ENCODE measurements at places on chromosomes 12 and 14. TPM values are rescaled to one million over a fixed set of nuclear protein-coding genes. Genes with fewer than 3 reads are reported as not detected.

GRCh38 chr12:108595711-108596647, 1.9 kb downstream of the TMEM119 start:
- DNase-seq = no peak

DNA sequence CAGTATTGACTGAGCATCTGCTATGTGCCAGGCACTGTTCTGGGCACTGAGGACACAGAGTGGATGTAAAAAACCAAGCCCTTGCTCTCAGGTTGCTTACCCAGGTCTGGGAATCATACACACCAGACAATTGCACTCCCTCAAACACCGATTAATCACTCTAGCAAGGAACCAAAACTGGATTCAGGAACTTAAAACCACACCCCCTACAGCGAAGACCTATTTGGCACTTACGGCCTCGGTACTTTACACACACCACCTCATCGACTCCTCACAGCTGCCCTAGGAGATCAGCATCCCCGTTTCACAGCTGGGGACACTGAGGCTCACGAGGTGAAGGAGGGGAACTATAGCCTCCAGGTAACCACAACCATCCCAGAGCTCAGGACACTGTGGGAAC, 1.6 kb downstream of the GLTP start:
- no peak for DNase-seq

LRP1-AS gene
- not detected for total RNA-seq

- no peak for DNase-seq
Observed at GRCh38 chr12:95522692-95523091, 28.6 kb downstream of the USP44 start.

DNA sequence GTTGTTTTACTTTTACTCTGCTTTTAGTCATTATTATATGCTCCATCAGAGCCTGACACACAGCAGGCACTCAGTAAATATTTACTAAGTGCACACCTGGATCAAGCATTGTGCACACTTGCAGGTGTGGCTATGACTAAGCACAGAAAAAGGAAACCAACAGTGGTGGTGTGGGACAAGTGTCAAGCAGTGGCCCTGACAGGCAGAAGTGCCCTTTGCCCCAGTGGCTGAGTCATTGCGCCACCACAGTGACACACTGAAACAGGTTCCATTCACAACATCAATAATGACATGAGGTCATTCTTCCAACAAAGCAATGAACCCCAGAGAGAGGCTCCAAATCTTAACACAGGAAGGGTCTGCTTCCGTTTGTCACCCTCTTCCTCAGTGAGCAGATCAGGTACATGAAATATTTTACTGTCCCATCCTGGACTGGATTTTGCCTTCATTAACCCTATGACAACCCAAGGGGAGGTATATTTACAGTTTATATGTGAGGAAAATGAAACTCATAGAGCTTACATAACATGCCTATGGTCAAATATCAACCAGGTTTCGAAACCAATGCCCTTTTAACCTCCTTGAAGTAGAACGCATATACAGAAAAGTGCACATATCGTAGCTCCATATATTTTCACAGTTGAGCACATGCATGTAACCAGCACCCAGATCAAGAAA, 82.6 kb upstream of the GTF2A1 start:
- peak; percentile 72 for DNase-seq

DNA sequence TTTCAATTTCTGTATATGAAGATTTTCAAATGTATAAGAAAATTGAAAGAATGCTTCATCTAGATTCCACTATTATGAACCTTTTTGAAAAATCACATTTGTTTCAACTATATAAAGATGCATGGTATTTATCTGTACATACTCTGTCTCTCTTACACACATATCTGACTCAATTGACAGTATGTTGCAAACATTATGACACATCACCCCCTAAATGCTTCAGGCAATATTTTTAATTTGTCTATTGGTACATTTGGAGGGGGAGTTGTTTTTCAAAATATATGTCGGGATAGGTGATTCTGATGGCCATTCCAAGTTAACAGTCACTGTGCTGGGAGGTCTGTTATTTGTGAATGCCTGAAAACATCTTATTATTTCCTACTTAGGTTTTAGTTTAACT, 14.4 kb downstream of the PCNX1 start:
- DNase-seq = no peak

DNA sequence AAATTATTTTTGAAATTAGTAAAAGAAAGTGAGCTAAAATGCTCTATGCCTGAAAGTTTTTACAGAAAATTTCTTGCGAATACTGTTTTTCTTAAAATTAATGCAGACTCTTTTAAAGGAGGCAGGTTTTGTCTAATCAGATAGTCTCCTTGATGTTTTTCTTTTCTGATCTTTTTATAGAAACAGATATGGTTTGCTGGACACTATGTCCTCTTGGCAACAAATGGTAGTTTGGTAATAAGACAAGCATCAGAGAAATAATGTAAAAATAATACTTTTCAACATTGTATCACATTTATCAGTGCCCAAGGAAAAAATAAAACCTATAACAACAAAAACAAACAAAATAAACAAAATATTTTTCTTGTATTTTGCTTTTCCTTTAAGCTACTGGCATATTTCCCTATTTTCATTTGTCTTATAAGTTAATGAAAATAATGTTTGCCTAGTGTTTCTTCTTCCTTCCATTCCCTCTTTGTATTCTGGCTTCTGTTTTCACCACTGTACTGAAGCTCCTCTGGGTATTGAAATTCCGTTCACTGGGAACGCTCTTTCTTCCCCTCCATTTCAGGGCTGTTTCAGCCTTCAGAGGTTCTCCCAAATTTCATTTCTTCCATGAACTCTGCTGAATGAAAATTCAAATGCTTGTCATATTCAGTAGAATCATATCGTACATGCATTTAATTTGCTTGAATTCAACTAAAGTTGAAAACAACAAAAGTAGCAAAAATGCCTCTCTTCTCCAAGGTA, 115.3 kb downstream of the TRMT5 start:
- no peak for DNase-seq

DNA sequence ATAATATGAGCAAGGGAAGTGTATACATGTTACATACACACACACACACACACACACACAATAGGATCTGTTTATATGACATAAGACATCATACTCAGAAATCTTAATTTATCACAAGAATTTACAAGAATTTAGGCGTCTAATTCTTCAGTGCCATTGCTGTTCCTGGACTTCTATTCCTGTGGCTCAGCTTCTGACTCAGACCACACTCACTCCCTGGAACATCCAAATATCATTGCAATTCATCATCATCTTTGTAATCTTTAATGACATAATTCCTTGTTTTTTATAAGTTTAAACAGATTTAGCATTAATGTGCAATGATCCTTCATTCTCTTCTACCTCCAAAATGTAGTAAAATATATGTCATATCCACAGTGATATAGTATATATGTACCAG, 544.2 kb downstream of the FOXG1 start:
- DNase-seq = no peak

GRCh38 chr12:2118061-2118460, 65.3 kb downstream of the CACNA1C start:
- DNase-seq = no peak

DNA sequence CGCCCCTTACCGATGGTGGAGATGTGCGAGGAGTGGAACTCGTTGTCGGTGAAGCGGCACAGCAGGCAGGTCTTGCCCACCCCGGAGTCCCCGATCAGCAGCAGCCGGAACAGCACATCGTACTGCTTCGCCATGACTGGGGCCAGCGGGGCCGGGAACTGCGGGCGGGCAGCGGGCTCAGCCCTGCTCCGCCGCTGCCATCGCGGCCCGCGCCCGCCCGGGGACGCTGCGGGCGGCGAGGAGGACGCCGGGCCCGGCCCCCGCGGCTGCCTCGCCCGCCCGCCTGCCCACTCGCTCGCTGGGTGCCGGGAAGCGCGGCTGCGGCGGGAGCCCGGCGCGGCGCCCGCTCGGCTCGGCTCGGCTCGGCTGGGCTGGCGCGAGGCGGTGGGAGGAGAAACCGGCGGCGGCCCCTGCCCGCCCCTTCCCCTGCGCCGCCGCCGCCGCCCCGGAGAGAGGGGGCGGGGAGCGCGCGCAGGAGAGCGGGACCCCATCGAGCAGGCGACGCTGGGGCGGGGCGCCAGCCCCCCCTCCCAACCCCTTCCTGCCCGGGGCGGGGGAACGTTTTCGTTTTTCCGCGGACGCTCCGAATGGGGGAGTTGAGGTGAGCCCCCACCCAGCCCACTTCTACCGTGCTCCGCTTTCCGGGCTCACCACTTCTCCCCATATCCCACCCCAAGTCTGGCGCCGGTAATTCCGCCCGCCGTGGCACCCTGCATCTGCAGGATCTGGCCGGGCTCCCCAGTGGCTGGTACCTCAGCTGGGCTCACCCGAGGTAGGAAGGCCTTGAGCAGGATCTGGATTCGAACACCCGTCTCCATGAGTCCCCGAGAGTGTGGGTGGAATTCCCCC, at the start of gene RAB15:
RAB15 (minus strand) TSS at position 394 of the 849 bp plus-strand sequence; CDS start at position 134, 260 bp downstream.
- DNase-seq = peak; percentile 48

DNA sequence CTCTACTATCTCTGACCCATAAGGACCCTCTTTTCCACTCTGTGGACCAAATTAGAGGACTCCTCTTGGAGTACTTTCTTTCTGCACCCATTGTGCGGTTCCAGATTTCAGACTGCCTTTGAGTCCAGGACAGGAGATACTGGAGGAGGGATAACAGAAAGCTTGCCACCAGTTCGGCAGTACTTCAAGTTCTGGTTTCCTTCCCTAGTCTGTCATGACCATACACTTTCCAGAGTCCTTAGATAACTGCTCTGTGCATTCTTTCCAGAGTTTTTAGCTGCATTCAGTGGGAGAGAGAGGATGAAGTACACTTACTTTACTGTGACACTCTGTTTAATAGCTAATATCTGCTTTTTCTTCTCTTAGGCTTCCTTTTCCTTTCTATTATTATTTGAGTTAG, 54.8 kb upstream of the OSBPL8 start:
- no peak for DNase-seq

CELA1 gene
- 0.24 TPM for total RNA-seq

GRCh38 chr12:50387487-50387886, 8.9 kb downstream of the FAM186A start:
- DNase-seq = no peak

TMEM132C gene
- not detected for total RNA-seq

GRCh38 chr12:114938487-114939210, 254.7 kb upstream of the TBX3 start:
- DNase-seq = no peak

CFAP251 gene
- 1.6 TPM for total RNA-seq

DNA sequence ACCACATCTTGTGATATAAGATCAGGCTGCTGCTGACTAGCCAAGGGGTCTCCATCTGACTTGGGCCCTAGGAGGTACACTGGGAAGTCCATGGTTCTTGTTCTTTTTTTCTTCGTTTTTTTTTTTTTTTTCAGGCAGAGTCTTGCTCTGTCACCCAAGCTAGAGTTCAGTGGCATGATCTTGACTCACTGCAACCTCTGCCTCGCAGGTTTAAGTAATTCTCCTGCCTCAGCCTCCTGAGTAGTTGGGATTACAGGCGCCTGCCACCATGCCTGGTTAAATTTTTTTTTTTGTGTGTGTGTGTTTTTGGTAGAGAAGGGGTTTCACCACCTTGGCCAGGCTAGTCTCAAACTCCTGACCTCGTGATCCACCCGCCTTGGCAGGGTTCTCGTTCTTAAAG, 178.2 kb downstream of the RMST start:
- DNase-seq = no peak

RNASE1 gene
- not detected for total RNA-seq

- no peak for DNase-seq
Observed at GRCh38 chr14:76100236-76100635, 51.5 kb upstream of the GPATCH2L start.

- no peak for DNase-seq
Observed at GRCh38 chr14:90760591-90761316, 55.5 kb downstream of the TTC7B start.

DNA sequence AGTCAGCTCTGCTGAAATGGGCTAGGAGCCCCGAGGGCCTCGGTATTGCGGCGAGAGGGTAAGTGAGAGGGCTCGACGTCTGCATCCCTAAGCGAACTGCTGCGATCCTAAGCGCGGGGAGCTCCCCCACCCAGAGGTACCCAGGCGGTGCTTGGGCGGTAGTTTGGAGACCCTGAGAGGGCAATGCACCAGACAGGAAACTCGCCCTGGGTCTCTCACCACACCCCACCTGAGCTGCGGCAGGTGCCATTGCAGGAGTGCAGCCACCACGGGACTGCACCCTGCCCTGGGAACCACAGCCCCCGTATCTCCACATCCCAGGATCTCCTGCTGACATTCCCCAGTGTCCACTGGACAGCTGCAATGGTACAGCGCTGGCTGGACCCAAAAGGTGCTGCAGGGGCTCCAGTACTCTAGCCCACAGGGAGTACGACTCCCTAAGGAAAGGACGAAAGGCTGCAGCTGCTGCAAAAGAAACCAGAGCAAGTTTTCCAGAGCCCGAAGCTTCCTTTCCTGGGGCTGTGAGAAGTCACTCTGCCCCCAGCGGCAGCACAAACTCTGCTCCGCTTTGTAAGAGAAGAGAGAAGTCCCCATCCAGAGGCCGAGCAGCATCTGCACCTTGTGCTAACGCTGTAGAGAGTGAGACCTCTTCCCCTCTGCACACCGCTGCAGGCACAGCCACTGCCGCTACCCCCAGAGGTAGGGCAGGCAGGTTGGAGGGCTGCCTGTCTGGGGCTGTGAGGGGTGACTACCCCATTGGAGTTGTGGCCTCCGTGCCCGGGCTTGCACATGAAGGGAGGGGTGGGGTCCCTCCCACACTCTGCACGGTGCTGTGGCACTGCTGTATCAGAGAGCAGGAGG, 31.1 kb upstream of the MON2 start:
- DNase-seq = peak; percentile 57

DNA sequence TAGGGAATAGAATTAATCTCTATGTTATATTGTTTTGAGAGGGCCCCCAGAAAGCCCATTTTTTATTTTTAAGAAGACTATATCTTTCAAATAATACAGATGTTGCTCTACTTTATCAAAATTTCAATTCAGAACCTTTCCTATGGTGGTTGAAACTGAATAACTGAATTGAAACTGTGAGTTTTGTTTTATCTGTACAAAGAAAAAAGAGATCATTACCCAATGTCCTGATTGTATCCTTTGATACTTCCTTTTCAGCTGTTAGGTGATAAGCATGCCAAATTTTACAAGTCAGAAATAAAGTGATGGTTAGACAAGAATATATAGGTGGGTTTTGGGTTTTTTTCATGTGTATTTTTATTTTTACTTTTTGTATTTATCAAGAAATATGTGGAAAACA, 1293.1 kb upstream of the USP15 start:
- no peak for DNase-seq

DNA sequence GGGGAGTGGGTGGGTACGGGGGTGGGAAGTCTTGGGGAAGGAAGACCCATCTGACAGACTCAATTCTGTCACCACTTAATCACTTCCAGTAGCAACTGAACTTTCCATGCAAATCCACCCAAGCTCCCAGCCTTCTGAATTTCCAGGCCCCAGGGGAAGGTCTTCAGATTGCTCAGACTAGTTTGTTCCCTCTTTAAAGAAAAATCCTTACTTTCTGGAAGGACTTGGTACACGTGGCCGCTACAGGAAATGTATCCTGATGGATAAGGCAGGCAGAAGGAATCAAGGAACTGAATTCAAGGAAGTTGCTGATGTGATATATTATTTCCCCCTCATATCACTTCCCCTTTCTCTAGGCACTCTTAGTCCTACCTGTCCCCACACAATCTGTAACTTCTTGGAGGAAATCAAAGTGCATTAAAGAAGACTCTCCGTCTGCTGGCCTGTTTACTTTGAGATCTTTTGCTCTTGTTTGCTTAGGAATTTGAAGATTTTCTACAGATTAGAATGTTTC, 6.4 kb downstream of the NFKBIA start:
- no peak for DNase-seq
